Tibial artery (tissue), 4 donors: ENCODE measurements at places on chromosomes 13 and 19.
A peak's percentile ranks its signal among the peaks of the same experiment; 100 is the strongest.

DNA sequence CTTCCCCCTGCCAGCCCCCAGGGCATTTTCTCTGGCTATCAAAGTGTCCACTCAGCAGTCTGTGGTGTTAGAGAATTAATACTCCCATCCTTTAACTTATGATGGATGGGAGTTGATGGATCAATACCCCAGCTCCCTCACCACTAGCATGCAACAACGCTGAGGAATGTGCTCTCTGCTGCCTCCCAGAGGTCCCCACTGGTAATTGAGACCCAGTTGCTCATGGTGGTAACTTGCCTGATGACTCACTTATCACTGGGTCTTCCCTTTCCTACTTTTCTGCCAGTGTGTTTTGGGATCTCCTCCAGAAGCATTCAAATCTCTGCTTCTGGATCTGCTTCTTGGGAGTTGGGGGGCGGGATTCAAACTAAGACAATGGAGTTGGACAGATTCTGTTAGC is 20.3 kb upstream of the CACNA1A start:
- H3K4me3 ChIP-seq, result no peak overlapping the region
- H3K36me3 ChIP-seq, result no peaks in the 10 kb centered on the region

DNA sequence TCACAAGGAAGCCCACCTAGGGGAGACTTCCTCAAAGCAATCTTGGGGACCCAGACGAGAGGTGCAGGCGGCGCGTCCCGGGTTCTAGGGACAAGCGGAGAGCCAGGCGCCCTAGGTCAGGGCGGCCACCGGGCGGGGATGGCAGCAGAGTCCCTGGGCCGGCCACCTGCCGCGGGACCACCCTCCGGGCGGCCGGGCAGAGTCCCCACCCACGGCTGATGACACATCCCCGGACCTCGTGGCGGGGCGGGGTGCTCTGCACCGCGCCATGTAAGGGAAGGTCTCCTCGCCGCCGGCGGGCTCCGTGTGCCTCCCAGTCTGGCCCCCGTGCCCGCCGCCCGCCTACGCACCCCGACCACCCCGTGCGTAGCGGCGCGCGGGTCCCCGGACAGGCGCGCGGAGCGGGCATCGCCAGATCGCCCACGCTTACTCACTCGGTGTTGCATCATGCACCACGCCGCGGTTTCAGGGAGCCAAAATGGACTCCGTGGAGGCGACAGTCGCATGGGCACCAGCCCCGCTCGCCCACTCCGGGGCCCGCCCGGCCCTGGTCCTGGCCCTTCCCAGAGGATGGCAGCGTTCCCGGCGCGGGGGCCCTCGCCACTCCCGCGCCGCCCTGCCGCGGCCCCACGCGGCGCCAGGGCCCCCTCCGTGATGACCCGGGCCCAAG is 643 bp downstream of the SLC7A1 start:
- H3K27ac ChIP-seq, result peak overlapping the region; percentile 98
- peak overlapping the region; percentile 97 for H3K4me3 ChIP-seq
- DNase-seq, result peak; percentile 75
- H3K4me1 ChIP-seq, result peaks cover 10% of the 10 kb centered on the region
- no peaks in the 10 kb centered on the region for H3K27me3 ChIP-seq

GRCh38 chr19:49348305-49349189 is 13.3 kb downstream of the CD37 start:
- H3K4me3 ChIP-seq, result no peak overlapping the region
- no peak for DNase-seq
- no peaks in the 10 kb centered on the region for H3K27me3 ChIP-seq
- no peak overlapping the region for H3K27ac ChIP-seq
- peaks cover 85% of the 10 kb centered on the region for H3K36me3 ChIP-seq
- no peaks in the 10 kb centered on the region for H3K4me1 ChIP-seq

GRCh38 chr13:74667656-74668203 is 533.5 kb upstream of the KLF12 start:
- DNase-seq, result no peak
- no peak overlapping the region for H3K4me3 ChIP-seq
- no peaks in the 10 kb centered on the region for H3K36me3 ChIP-seq
- no peaks in the 10 kb centered on the region for H3K4me1 ChIP-seq

DNA sequence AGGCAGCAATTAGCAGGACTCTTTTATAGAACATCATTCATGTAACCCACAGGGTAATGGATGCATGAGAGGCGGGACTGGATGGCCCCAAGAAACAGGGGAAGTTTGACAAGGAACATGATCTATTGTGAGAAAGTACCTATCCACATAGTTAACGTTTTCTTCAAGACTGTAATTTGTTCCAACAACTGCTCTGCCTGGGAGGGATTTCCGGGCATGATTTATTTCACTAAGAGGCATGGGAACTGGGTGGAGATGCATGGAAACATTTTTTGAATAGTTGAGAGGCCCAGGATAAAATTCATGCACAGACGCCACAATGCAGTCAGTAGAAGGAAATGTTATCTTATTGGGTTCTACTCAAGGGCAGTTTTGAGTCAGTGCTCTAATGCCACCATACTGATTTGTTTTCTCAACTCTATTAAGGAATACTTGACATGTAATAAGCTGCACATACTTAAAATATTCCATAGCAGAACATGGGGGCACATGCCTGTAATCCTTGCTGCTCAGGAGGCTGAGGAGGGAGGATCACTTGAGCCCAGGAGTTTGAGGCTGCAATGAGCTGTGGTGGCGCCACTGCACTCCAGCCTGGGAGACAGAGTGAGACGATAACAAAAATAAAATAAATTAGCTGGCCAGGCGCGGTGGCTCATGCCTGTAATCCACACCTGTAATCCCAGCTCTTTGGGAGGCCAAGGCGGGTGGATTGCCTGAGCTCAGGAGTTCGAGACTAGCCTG is 9.9 kb upstream of the ATG4D start:
- no peak overlapping the region for H3K27ac ChIP-seq
- H3K4me3 ChIP-seq, result no peak overlapping the region
- no peak for DNase-seq
- peaks cover 12% of the 10 kb centered on the region for H3K4me1 ChIP-seq
- H3K36me3 ChIP-seq, result no peaks in the 10 kb centered on the region

DNA sequence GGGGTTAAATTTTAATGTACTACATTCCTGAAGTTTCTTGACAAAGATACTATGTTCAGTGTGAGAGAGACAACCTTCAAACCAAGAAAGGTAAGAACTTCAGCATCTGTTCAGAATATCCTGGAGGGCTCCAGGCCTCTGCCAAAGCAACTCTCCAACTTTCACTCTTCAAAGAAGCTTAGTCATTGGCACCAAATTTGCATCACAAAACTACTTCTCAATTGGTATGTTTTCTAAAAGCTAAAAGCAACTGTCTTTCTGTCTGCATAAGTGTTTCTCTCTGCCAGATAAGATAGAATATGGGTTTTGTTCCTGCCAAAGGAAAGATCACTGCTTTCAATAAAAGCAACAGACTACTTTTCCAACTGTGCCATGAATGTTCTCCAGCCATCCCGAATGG is 187.4 kb downstream of the SUCLA2 start:
- no peak for DNase-seq
- H3K4me1 ChIP-seq, result no peaks in the 10 kb centered on the region
- H3K4me3 ChIP-seq, result no peak overlapping the region
- H3K36me3 ChIP-seq, result no peaks in the 10 kb centered on the region
- no peaks in the 10 kb centered on the region for H3K27me3 ChIP-seq

DNA sequence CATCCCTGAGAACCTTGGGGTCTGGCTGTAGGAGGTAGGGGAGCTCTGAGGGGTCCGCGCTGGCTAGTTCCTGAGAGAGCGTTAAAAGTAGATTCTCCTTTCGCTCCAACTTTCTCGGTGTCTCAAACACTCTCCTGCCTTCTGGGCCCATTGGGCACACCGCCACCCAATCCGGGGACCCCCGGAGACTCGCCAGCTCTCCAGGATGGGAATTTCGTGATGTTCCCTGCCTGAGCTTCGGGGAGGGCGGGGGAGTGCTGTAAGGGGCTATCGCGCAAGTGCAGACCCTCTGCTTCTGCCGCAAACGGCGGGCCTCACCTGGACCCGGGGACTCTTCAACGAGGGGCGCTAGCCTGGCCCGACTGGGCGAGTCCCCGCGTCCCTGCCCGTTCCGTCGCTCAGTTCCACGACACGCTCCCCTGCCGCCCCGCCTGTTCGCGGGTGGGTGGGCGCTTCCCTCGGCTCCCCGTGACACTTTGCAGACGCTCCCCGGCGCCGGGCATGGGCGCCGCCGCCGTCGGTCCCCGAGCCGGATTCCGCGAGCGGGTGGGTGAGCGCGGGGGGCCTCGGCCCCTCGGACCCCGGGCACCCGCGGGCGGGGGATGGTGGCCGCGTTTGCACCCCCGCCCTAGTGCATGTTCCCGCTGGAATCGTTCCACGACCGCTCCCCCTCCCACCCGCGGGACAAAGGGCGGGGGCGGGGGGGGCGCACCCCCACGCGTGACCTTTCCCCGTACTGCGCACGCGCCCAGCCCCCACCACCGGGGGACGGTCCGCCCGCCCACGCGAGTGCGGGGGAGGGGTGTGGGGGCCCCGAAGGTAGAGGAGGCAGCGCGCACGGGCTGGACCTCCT is at the start of gene CCDC106:
CCDC106 (plus strand) TSS at position 481 of the 853 bp plus-strand sequence. CDS start 835 bp downstream, outside the sequence.
- H3K36me3 ChIP-seq, result peaks cover 10% of the 10 kb centered on the region
- peak; percentile 60 for DNase-seq
- no peaks in the 10 kb centered on the region for H3K27me3 ChIP-seq

GRCh38 chr13:80497978-80498377 is 157.1 kb upstream of the SPRY2 start:
- no peak overlapping the region for H3K27ac ChIP-seq
- no peaks in the 10 kb centered on the region for H3K36me3 ChIP-seq
- no peak for DNase-seq
- H3K4me1 ChIP-seq, result no peaks in the 10 kb centered on the region

GRCh38 chr13:103188713-103189326 is 122.6 kb upstream of the SLC10A2 start:
- H3K27me3 ChIP-seq, result no peaks in the 10 kb centered on the region
- DNase-seq, result no peak
- no peak overlapping the region for H3K4me3 ChIP-seq
- no peak overlapping the region for H3K27ac ChIP-seq

DNA sequence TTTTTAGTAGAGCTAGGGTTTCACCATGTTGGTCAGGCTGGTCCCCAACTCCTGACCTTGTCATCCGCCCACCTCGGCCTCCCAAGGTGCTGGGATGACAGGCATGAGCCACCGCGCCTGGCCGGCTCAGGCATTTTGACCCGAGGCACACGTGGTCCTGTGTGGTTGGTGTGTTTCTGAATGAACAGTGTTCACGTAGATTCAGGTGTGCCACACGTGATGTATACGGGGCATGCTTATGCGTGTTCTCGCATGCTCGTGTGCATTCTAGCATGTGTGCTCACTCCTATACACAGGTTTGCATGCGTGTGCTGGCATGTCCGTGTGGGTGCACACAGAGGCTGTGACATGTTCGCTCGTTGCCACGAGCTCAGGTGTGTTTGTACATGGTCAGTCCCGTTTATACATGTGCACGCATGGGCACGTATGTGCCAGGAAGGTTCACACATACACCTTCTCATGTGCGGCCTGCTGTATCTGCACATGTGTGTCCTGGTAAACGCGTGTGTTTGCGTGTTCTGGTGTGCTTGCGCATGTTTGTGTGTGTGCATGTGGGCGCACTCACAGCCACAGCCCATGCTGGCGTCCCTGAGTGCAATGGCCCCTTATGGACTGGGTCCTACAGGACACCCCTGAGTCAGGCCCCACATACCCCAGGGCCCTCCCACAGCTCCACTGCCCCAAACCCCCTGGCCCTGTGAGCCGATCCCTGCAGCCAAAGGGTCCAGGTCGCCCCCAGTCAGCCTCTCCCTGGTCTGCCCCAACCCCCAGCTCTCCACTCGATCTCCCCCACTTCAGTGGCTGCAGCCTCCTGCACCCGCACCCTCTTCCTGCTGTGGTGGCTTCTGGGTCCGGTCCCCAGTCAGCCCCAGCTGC is 20.6 kb upstream of the TCF3 start:
- peaks cover 5% of the 10 kb centered on the region for H3K27me3 ChIP-seq
- H3K27ac ChIP-seq, result no peak overlapping the region
- no peak for DNase-seq
- H3K4me3 ChIP-seq, result no peak overlapping the region
- H3K36me3 ChIP-seq, result no peaks in the 10 kb centered on the region
- H3K4me1 ChIP-seq, result peaks cover 9% of the 10 kb centered on the region

DNA sequence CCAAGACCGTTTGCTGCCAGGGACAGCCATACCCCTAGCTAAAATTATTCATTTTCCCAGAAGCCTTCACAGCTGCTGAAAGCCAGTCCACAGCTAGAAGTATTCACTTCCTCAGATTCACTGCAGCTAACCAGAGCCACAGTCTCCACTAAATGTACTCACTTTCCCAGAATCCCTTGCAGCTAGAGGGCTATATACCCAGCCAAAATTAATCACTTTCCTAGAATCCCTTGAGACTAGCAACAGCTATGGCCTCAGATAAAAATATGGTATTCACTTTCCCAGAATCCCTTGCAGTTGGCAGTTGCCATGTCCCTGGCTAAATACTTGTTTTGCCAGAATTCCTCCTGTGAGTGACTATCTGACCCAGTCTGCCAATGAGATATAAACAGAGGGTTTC is 13.8 kb upstream of the MEIS3 start:
- no peak overlapping the region for H3K4me3 ChIP-seq
- no peaks in the 10 kb centered on the region for H3K27me3 ChIP-seq
- no peaks in the 10 kb centered on the region for H3K36me3 ChIP-seq
- no peak overlapping the region for H3K27ac ChIP-seq
- peaks cover 18% of the 10 kb centered on the region for H3K4me1 ChIP-seq
- no peak for DNase-seq

DNA sequence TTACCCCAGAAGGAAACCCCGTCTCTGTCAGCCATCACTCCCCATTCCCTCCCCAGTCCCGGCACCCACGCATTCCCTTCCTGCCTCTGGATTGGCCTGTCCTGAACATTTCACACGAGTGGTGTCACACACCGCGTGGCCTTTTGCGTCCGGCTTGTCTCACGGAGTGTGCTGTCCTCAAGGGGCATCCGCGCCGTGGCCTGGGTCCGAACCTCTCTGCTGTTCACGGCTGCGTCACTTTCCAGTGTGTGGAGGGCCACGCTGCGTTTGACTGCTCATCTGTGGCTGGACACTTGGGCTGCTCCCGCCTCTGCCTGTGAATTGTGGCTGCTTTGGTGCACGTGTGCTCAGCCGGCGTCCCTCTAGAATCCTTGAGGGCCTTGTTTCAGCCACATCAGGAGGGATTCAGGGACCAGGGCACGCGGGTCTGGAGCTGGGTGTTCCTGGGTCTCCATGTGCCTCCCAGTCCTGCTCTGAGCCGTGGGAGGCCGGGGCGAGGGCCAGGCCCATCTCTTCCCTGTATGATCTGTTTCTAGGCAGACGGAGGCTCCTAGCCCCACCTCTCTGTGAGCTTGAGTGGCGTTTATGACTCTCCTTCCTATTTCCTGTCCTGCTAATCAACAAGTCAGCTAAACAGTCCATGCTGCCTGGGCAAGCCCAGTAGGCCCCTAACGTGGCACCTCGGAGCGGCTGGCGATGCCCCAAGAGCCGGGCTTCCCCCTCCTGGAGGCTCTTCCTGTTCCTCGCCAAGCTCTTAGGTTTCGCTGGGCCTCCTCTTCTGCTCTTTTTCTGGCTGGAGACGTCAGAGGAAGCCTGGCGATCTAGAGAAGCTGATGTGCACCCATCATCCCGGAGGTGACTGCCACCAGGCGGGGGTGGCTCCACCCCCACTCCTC is 8.1 kb downstream of the STK11 start:
- no peaks in the 10 kb centered on the region for H3K27me3 ChIP-seq
- peak overlapping the region; percentile 94 for H3K27ac ChIP-seq
- peak overlapping the region; percentile 20 for H3K4me3 ChIP-seq
- peaks cover 87% of the 10 kb centered on the region for H3K4me1 ChIP-seq
- peak; percentile 72 for DNase-seq

- H3K4me3 ChIP-seq, result no peak overlapping the region
- no peaks in the 10 kb centered on the region for H3K27me3 ChIP-seq
- no peak for DNase-seq
- H3K4me1 ChIP-seq, result no peaks in the 10 kb centered on the region
These were observed 192.6 kb downstream of the DLEU7 start for GRCh38 chr13:50650592-50651504.

- no peaks in the 10 kb centered on the region for H3K27me3 ChIP-seq
- H3K36me3 ChIP-seq, result no peaks in the 10 kb centered on the region
- H3K4me3 ChIP-seq, result no peak overlapping the region
- H3K4me1 ChIP-seq, result no peaks in the 10 kb centered on the region
- no peak overlapping the region for H3K27ac ChIP-seq
These were observed 58.2 kb upstream of the XPO4 start for GRCh38 chr13:20960663-20961309.
